ENCODE measurements at places on chromosomes 12 and 14.

- no peak for DNase-seq
Measured at GRCh38 chr12:54352022-54352531, 12.2 kb downstream of the GPR84 start.

GRCh38 chr14:92154283-92154942 is 32.6 kb downstream of the CPSF2 start:
- no peak for DNase-seq

GRCh38 chr14:74638966-74639365 is 26.9 kb upstream of the LTBP2 start:
- DNase-seq, result no peak

DNA sequence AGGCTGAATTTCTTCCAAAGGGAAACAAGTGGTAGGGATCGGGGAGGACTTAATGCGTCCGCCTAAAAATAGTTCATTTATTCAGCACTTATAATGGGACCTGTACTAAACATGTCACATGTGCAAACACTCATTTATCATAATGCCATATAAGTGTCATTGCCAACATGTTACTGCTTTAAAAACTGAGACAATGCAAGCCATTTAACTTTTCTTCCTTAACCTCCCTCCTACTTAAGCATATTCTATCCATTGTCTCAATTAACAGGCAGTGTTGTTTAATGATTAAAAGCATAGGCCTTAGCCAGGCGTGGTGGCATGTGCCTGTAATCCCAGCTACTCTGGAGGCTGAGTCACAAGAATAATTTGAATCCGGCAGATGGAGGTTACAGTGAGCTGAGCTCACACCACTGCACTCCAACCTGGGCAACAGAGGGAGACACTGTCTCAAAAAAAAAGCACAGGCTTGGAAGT is 13.5 kb upstream of the SCFD1 start:
- DNase-seq, result peak; percentile 25

GRCh38 chr12:57151741-57152630 is 4.6 kb upstream of the LRP1-AS start:
- DNase-seq, result no peak

GRCh38 chr12:23949348-23950209 is at the start of gene SOX5:
TSS of gene SOX5 (minus strand) at chr12:23949670. CDS start at chr12:23949601, 69 bp downstream.
- peak; percentile 35 for DNase-seq

GRCh38 chr12:124771462-124772288 is 92.0 kb downstream of the SCARB1 start:
- no peak for DNase-seq

DNA sequence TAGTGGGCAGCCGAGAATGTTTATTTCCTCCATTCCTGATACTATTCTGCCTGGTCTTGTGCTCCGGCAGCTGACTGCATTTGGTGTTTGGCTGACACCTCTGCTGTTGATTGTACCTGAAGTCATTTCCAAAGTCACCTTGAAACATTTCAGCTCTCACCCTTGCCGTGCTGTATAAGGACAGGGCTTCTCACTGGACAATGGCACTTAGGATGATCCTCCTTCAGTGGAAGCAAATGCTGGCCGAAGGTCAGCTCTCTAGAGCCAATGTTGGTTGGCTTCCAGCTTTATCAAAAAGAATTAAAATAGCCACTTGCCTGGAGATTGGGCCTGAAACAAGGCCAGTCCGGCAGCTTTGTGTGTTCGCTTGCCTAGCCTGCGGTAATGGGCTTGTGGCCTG is 44.0 kb downstream of the ACACB start:
- no peak for DNase-seq

DNA sequence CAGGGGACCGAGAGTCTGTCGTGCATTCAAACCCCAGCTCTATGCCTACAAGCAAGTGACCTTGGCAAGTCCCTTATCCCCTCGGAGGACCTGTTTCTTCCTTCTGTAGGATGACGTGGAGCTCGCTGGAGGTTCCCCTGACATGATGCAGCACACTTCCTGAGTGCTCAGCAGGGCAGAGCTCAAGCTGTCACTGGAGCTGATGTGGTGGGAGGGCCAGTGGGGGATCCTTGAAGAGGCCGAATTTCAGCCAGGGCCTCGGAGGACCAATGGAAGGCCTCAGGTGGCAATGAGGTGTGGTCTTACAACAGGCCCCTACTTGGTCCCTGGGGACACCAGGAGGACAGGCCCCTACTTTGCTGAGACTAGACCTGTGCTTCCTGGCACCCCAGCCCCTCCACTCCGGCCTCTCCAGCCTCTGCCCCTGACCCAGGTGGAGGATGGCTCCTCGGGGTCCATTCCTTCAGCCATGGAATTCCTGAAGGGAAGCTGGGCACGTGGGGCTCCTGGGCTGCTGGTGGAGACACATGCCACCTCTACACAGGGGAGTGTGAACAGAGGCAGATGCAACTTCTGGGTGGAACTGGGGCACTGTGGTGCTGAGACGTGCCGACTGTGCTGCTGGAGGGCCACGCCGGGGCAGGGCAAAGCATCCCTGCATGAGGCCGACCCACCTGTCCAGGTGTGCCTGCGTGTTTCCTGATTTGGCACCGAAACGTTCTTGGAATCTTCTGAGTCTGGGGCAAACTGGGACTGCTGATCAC is 18.7 kb upstream of the KIF26A start:
- DNase-seq, result no peak

GRCh38 chr12:65537978-65538377 is 259.5 kb downstream of the MSRB3 start:
- no peak for DNase-seq

GRCh38 chr14:103651585-103651984 is 22.6 kb downstream of the KLC1 start:
- no peak for DNase-seq

GRCh38 chr12:51465491-51465890 is 40.9 kb downstream of the SLC4A8 start:
- DNase-seq, result no peak

- DNase-seq, result no peak
Measured at GRCh38 chr14:92400579-92401444, 77.8 kb downstream of the SLC24A4 start.

DNA sequence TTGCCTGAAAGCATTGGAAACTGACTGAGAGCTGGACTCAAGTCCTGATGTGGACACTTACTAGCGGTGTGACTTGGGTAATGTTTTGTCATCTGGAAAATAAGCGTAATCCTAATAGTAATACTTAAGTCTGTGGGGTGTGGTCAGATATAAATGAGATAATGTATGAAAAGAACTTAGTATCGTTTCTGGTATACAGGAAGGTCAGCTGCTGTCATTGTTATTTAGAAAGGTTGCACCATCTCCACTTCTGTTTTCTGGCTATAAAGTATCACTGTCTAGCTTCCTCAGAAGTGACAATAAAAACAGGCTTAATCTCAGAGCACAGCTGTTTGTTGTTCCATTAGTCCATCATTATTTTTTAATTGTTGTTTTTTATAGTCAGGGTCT is 34.1 kb upstream of the TUBA1C start:
- DNase-seq, result no peak

GRCh38 chr12:29264424-29264823 is 115.3 kb downstream of the FAR2 start:
- DNase-seq, result no peak

DNA sequence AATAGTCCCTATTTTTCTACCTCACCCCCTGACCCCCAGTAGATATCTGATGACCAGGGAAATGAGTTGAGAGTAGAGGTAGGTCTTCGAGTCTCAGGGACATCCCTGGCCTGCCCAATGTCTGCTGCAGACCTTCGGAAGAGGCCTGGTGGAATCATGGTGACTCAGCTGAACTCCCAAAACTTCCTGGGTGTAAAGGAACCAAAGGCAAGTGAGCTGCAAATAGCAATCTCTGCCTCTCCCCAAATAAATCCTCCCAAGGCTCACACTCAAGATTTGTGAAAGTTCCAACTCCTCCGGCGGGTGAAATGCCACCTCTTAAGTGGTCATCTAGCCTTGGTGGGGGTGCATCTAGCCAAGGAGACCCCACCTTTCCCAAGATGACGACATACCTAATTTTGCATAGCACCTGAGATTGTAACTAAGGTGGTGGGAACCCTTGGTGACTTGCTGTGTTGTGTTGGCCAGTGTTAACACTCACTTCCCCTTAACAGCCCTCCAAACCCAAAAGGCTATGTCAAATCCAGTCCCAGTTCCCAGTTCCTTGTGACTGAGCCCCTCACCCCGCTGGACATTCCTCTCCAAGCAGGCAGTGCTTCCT is 6.3 kb downstream of the ZFP36L1 start:
- no peak for DNase-seq

GRCh38 chr14:38083039-38083438 is 124.7 kb upstream of the SSTR1 start:
- DNase-seq, result no peak

DNA sequence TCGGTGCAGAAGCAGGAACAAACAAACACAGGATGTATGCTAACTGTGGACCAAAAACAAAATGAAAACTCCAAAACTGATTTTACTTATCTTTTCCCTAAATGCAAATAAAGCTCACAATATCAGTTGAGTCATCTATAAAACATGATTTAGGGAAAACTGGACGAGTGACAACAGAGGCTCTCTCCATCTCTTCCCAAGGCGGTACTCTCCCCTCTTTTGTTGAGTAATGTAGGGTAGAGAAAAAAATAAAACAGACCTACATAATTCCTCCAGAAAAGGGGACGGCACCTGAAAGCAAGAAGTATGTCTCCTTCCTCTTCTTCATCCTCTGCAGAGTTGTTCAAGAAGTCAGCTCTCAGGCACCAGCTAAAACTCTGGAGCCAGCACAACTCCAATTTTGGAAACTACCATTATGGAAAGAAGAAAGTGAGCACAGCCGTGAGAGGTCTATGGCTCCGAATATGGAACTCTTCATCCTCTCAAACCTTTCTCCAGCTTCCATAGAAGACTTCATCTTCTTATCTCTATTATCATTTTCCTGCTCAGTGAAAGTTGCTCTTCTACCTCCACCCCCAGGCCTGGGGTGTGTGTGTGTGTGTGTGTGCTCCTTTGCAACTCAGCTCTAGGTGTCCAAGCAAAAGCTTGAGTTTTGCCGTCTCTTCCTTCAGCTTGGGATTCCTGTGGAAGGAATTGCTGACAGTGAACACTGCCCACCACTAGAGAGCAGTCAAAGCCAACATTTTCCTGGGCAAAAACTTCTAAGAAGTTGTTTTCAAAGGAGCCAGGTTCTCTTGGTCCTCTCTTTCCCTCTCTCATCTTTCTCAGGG is 155.4 kb downstream of the DIO2 start:
- peak; percentile 24 for DNase-seq

- DNase-seq, result peak; percentile 2
Measured at GRCh38 chr12:47316609-47317049, 236.9 kb upstream of the AMIGO2 start.

DNA sequence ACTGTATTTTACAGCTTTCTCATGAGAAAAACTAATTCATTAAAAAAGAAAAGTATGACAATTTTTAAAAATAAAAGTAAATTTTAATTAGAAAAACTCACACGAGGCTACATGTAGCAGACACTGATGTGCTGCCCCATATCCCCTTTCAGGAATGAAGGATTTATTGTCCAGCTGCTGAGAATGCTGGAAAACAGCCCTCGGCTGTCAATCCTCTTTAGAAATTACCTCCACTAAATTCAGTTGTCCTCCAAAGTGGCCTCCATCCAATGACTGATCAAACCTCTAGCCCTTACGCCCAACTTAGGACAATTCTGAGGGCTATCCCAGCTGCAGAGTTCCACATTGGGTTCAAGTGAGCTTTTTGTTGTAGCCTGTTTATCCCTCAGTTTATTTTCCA is 29.8 kb upstream of the AP4S1 start:
- DNase-seq, result no peak

DNA sequence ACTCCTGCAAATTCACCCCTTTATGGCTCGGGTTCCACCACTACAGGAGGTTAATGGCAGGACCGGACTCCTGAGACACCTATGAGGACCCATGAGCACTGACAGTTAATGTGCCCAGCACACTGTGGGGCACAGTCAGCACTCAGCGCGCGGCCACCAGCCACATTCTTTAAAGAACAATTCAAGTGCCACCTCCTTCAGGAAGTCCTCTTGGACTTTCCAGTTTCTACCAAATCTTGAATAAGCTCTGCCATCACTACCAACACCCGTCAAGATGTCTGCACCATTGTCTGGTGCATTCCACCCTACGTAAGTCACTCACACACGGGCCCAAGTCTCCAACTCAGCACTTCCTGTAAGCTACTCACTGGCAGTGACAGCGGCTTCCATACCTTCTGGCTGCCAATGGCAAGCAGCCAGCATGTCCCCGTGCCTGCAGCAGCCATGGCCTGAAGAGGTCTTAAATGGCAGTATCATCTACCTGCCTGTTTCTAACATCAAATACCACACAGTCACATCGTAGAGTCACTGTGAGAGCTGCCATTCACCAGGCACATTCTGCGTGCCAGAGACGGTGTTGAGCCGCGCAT is 48.5 kb downstream of the CDC42BPB start:
- no peak for DNase-seq

DNA sequence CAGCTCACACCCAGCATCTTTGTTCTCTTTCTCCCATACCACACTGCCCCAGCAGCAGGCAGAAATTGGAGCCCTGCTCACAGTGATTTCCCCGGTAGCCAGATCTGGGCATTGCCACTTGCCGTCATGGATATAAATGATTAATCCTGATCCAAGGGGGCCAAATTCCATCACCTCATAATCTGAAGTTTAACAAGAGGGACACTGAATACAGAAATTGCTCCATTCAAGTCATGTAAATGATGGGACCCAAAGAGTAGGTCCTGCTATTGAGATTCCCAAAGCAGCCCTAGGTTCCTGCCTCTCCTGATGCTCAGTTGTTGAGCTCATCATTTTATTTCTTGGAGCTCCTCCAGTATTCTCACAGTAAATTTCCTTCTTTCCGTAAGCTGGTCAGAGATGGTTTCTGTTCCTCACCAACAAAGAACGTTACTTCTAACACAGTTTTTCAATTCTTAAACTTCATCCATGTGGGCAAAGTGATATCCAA is 11.7 kb downstream of the ITPR2 start:
- DNase-seq, result no peak

- no peak for DNase-seq
Measured at GRCh38 chr14:81829447-81829846, 295.8 kb upstream of the SEL1L start.

DNA sequence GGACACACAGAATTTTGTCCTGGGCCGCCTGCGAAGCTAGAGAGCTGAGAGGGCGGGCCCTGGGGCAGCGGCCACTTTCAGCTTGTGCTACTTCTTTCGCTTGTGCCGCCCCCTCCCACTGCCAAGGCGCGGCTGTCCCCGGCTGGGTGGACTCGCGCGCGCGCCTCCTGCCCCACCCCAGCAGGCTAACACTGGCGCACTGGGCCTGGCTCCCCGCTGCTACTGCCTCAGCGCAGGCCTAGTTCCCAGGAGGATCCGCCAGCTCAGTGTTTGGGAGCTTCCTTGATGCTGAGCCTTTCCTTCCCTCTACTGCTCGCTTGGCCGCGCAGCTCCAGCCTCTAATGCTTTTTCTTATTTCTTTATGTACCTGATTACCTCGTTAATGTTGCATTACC is 27.4 kb upstream of the METAP2 start:
- DNase-seq, result no peak

- DNase-seq, result no peak
Measured at GRCh38 chr14:32808644-32809043, 130.0 kb upstream of the NPAS3 start.

DNA sequence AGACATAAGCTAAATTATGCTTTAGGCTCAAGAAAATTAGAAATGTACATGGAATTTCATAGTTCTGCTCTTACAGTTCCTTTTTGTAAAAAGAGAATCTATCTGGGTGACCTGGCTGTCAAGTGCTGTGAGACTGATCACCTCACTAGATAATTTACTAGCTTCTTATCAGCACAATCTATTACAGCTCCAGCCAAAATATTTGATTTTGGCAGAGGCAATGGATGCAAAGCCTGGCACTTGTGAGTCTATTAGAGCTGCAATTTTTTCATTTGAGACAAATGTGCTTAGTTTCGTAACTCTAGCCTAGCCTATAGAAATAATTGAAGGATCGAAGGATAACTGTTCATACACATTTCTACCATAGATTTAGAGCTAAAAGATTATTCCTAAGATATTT is 927.5 kb downstream of the SLC6A15 start:
- DNase-seq, result no peak

GRCh38 chr12:51847643-51848325 is 734 bp downstream of the FIGNL2 start:
- DNase-seq, result no peak
